ENCODE measurements at places on chromosomes 11 and 22.

- no peak for DNase-seq
Measured at GRCh38 chr22:28950617-28951411, 67.4 kb downstream of the ZNRF3 start.

GRCh38 chr11:15654451-15654850 lies 539.7 kb downstream of the INSC start:
- no peak for DNase-seq

GRCh38 chr11:27013781-27014361 lies 20.0 kb downstream of the FIBIN start:
- peak; percentile 21 for DNase-seq

- peak; percentile 87 for DNase-seq
Measured at GRCh38 chr11:19670030-19670791, 42.4 kb upstream of the NAV2 start.

DNA sequence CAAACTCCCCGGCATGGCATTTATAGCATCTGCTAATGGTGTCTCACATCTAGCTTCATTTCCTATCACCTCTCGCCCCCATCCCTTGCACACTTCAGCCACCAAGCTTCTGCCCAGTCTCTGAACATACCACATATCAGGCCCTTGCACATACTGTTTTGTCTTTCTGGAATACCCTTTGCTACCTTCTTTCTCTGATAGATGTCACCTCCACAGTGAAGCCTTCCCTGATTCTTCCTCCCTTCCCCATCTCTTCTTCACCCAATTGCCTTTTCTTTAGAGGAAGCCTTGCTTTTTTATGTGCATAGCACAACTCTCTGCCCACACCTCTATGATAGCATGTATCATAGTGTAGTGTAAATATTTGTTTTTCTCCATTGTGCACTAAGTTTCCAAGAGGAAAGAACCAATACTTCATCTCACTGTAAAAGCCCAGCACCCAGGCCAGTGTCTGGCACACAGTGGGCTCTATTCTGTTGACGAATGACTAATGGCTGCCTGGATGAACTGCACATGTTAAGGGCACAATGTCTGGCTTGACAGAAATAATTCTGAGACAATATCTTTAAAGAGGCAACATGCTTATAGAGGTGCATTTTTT lies 27.8 kb downstream of the P4HA3 start:
- DNase-seq, result no peak

Measured in AG08395 (cell line).